Bronchial smooth muscle cell (primary cell): ENCODE measurements at places on chromosomes 6 and 20. TPM values are rescaled to one million over a fixed set of nuclear protein-coding genes. Genes with fewer than 3 reads are reported as not detected.

Gene ULBP3
- 8.4 and 9.5 TPM in 2 replicates for total RNA-seq

Gene OTOR
- total RNA-seq, result not detected in 2 replicates

Gene SPEF1
- 0.16 and 0.26 TPM in 2 replicates for total RNA-seq

Gene SLC44A4
- total RNA-seq, result 0.52 TPM in 1 of 2 replicates, not detected in the other

Gene FKBP5
- total RNA-seq, result 1.7 and 3.0 TPM in 2 replicates

Gene SGK2
- 0.43 TPM in 1 of 2 replicates, not detected in the other for total RNA-seq

Gene TXLNB
- 1.9 and 2.1 TPM in 2 replicates for total RNA-seq

Gene PDYN
- total RNA-seq, result not detected in 2 replicates

Gene OPN5
- under 0.01 TPM in 2 replicates for total RNA-seq

Gene PRELID3B
- 53.6 and 78.1 TPM in 2 replicates for total RNA-seq

Gene BTN1A1
- total RNA-seq, result under 0.01 TPM in 1 of 2 replicates, not detected in the other

Gene TDRD6
- total RNA-seq, result 0.26 and 0.32 TPM in 2 replicates

Gene ULBP2
- total RNA-seq, result 1.9 and 2.9 TPM in 2 replicates

Gene CD24
- 1.1 and 4.9 TPM in 2 replicates for total RNA-seq

Gene SLC17A3
- not detected in 2 replicates for total RNA-seq
